ENCODE measurements at places on chromosomes 5 and 9. TPM values are rescaled to one million over a fixed set of nuclear protein-coding genes. Genes with fewer than 3 reads are reported as not detected.

KCNIP1 gene
- not detected for total RNA-seq

IFNA6 gene
- total RNA-seq = not detected

FOXD4L6 gene
- not detected for total RNA-seq

HSD17B3 gene
- total RNA-seq = not detected

PTTG1 gene
- 236 TPM for total RNA-seq

EGR1 gene
- 69.4 TPM for total RNA-seq

ADRA1B gene
- not detected for total RNA-seq

CTXN3 gene
- not detected for total RNA-seq

MSMP gene
- total RNA-seq = not detected

PAEP gene
- not detected for total RNA-seq

SLIT3 gene
- 2.1 TPM for total RNA-seq

LRRC70 gene
- 0.34 TPM for total RNA-seq

PLK2 gene
- total RNA-seq = 2.2 TPM

DAPK1 gene
- 1.9 TPM for total RNA-seq

TRIM36 gene
- not detected for total RNA-seq

ANKRD55 gene
- total RNA-seq = 2.2 TPM

REXO4 gene
- total RNA-seq = 26.3 TPM

MYOZ3 gene
- 0.07 TPM for total RNA-seq

PCSK5 gene
- total RNA-seq = 2.1 TPM

FOXD4L3 gene
- total RNA-seq = not detected

KLHL3 gene
- total RNA-seq = 3.4 TPM

PCDHGA12 gene
- 0.07 TPM for total RNA-seq

TXNDC8 gene
- total RNA-seq = not detected

CCL21 gene
- total RNA-seq = not detected

DNAJB5 gene
- total RNA-seq = 11.5 TPM

OLFML2A gene
- not detected for total RNA-seq

RANBP17 gene
- not detected for total RNA-seq

ABCA1 gene
- total RNA-seq = 6.1 TPM

FAM81B gene
- total RNA-seq = not detected

ECM2 gene
- not detected for total RNA-seq

CCL28 gene
- total RNA-seq = 7.6 TPM

CDH9 gene
- not detected for total RNA-seq

NSMF gene
- total RNA-seq = 29.9 TPM

HTR4 gene
- total RNA-seq = not detected

PCDHGB3 gene
- total RNA-seq = not detected

SPATA31E1 gene
- not detected for total RNA-seq

NUTM2G gene
- total RNA-seq = not detected

PCBD2 gene
- 9.8 TPM for total RNA-seq

PFN3 gene
- total RNA-seq = not detected

FAM221B gene
- not detected for total RNA-seq

ANKS6 gene
- 13.0 TPM for total RNA-seq

SEMA5A gene
- 0.52 TPM for total RNA-seq

IL33 gene
- not detected for total RNA-seq

JADE2 gene
- total RNA-seq = 81.6 TPM

CDH18 gene
- not detected for total RNA-seq

NIM1K gene
- total RNA-seq = 0.75 TPM

PCDHB5 gene
- not detected for total RNA-seq

PCDHB4 gene
- total RNA-seq = not detected

LAMC3 gene
- total RNA-seq = 0.34 TPM

OR1K1 gene
- total RNA-seq = not detected

TLR4 gene
- total RNA-seq = not detected

BTNL8 gene
- not detected for total RNA-seq

CMBL gene
- total RNA-seq = 1.3 TPM

GRIN3A gene
- not detected for total RNA-seq

ADGRD2 gene
- total RNA-seq = not detected

COL15A1 gene
- 0.12 TPM for total RNA-seq

PDE6A gene
- not detected for total RNA-seq

Measured in activated CD4-positive, alpha-beta memory T cell treated with anti-CD3 and anti-CD28 coated beads for 36 hours (primary cell).